Renal pelvis (tissue), 12 donors: ENCODE measurements at places on chromosomes 12 and 14.

- DNase-seq, result no peak
These were observed 4.6 kb upstream of the SLC22A17 start for GRCh38 chr14:23357261-23357660.

DNA sequence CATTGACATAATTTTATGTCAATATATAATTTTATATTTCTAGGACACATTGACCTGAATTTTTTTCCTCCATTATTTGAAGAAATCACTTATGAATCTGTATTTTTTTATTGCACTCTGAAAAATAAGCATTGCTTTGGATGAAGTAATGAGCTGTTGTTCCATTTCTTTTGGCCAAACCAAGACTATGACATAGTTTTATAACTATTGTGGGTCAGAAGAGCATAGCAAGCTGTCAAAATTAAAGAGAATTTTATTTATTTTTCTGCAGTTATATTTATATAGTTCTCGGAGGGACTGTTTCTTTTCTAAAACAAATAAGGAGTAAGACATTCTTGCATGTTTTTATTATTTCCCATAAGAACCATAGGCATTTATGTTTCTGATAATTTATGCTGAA, 8.5 kb downstream of the C12orf75 start:
- peak; percentile 23 for DNase-seq

GRCh38 chr12:124747426-124748161, 116.1 kb downstream of the SCARB1 start:
- peak; percentile 82 for DNase-seq

- no peak for DNase-seq
These were observed 60.2 kb upstream of the FERMT2 start for GRCh38 chr14:53011053-53011462.

- no peak for DNase-seq
These were observed 384.1 kb downstream of the ALG10 start for GRCh38 chr12:34406228-34406995.

- no peak for DNase-seq
These were observed 234.4 kb downstream of the TMEM121 start for GRCh38 chr14:105760691-105761344.

DNA sequence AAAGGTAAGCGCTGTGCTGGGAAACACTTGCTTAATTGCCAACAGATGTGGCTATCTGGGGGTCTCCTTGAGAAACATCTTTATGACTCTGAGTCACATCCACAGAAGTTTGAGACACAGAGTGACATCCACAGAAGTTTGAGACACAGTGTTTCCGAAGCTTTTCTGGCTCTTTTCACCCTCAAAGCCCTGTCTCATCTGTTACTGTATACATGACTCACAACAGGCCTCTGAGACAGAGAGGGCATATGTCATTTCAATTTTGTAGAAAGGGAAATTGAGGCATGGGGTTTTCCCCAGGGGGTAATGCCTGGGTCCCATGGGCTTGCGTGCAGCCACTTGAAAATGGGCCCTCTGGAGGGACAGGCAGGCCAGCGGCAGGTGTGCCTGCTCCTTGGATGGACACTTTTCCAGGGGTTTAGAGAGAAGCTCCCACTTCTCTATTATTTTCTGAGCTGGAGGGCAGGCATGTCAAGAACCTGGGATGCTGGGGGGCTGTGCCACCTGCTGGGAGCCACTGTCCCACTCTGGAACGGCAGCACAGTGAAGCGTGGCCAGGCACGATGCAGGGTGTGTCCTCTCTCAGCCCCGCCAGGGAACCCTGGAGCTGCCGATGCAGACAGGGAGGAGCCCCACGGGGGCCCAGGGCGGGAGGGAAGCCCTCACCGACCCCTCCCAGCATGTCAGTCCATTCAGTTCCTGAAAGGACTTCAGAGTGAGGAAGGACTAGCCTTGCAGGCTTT, 111.3 kb upstream of the FKBP4 start:
- no peak for DNase-seq

DNA sequence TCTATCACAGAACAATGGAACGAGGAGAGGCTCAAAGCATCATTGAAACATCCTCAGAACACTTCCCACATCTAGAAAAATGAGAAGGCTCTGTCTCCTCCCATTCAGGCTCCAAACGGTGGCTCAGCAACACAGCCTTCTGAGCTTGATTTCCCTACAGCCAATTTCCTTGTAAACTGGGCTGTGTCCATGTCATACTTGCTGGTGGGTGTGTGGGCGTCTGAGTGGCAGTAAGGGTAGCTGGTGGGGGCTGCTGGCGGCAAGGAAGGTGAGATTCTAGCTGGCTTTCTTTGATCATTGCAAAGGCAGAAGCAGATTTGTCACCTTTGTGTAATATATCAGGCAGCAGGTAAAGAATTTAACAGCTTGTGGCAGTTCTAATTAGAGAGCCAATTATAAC, 163.7 kb downstream of the CALM1 start:
- DNase-seq, result no peak

- DNase-seq, result no peak
These were observed 132.9 kb downstream of the ATP23 start for GRCh38 chr12:58074259-58074658.

GRCh38 chr14:72921396-72921795, 4.9 kb upstream of the DCAF4 start:
- no peak for DNase-seq

DNA sequence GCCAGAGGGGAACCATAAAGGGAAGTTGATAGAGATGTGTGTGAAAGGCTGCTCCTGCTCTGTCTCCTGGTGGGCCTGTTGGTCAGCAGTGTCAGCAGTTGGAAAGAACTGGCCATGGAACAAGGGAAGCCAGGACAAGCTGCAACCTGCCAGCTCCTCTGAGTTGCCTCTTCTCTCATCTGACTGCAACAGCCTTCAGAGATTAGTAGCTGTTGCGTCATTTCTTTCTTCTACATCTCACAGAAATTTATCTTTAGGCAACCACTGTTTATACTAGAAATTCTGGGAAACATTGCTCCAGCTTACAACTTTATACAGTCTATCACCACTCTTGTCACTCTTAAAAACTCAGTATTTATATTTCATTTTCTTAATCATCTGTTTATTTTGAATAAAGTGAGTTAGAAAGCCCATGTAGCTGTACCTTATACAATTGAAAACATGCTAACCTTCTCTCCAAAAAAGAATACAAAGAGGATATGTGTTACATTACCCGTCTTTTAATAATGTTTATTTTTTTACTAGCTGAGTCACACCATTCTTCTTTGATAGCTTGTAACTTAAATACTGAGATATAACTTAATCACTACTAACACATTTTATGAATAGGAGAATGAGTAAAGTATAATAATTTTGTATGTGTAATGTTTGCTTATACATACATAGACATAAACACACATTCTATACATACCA, 224.2 kb downstream of the LRFN5 start:
- no peak for DNase-seq

- no peak for DNase-seq
These were observed 53.7 kb downstream of the EFCAB11 start for GRCh38 chr14:89900802-89901201.

GRCh38 chr12:129693731-129694130, 210.1 kb downstream of the TMEM132D start:
- DNase-seq, result no peak

- no peak for DNase-seq
These were observed 261.5 kb downstream of the PCNX1 start for GRCh38 chr14:71168564-71169427.

DNA sequence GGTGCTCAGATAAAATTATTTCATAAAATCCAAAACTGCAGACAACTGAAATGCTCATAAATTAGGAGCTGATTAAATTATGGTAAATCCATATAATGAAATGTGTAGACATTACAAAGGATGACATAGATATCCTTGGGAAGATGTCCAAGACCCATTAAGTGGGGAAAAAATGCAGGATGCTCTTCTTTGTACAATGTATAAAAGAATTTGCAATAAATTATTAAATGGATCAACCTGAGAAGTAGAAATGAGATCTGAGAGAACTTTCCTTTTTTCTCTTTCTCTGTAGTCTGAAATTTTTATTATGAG, 336.4 kb upstream of the E2F7 start:
- DNase-seq, result no peak

DNA sequence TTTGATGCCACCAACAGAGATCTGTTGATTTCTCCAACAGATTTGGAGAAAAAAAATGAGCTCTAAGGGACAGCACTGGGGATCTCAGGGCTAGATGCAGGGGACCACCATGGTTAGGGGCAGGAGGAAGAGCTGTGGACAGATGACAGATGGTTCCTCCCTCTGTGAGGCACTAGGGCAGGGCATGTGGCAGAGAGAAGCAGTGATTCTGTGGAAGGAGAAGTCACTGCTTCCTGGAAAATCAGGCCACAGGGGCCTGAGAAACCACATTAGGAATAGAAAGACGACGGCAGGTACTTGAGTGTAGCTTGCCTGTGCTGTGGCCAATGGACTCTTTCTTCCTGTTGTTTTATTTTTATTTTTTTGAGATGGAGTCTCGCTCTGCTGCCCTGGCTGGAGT, 24.9 kb upstream of the TMED2 start:
- no peak for DNase-seq

DNA sequence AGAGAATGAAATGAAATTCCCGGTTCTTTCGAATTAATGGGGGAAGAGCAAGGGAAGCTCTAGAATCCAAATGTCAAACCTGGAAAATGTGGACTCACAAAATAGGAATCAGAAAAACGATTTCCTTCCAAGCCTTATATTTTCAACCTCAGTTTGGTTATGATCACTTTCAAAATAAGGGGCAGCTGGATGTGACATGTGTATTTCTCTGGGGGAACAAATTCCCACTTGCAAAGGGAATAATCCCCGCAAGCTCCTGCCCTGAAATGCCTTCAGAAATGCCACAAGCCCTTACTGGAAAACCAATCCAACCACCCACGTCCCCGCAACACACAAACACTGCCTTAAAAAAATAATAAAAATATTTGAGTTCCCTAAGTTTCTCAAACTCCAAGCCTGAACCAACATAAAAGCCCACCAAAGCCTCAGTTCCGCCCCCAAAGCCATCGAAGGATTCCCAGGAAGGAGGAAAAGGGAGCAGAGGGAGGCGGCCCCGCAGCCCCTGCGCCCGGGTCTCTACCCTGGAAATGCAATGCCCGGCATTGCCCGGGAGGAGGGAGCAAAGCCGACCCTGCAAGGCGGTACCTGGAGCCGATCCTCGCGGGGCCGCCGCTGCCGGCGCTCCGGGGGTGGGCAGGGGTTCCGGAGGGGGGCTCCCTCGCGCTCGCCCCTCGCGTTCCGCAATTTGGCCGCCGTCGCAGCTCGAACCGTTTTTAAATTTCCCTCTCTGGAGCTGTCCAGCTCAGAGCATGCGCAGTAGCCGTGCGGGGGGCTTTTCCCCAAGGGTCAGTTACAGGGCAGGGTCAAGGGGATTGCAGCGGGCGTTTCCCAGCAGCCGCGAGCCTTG, at the start of gene FOXN4:
Gene FOXN4, minus strand, starts transcription at position 751 of the 847 bp plus-strand sequence. CDS start 963 bp downstream, outside the sequence.
- no peak for DNase-seq

GRCh38 chr14:72544615-72545387, 349.1 kb downstream of the DPF3 start:
- no peak for DNase-seq

- DNase-seq, result peak; percentile 14
These were observed 102.0 kb downstream of the PRIMA1 start for GRCh38 chr14:93686268-93686667.

DNA sequence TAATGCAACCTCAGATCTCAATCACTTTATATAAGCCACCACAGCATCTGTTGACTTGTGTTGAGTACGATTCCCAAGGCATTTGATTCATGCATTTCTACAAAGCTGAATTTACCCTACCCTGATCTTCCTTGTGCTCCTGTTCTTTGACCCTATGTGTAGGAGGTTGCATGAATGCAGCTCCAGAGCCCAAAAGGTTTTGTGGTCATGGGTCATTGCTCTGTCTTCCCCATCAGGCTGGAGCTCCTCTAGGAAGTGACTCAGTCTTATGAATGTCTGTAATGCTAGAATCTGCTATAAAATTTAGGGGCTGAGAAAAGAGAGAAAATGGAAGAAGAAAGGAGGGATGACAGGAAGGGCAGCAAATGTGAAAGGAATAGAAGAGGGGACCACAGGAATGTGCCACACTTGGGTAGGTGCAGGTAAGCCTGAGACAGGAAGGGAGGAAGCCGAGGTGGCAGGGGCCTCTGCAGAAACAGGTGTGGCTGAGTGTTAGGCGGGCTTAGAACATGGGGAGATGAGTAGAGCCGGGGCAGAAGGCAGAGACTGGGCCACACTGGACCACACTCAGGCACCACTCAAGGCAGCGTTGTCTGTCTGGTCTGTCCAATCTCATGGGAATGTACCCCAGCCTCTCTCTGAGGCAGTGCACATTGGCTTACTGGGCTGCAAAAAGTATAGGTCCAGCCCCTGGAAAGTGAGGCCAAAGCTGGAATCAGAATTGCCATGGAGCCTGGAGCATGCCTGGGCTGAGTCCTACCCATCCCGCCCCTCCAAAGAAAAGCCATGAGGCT, 334.1 kb downstream of the BCL11B start:
- DNase-seq, result no peak

DNA sequence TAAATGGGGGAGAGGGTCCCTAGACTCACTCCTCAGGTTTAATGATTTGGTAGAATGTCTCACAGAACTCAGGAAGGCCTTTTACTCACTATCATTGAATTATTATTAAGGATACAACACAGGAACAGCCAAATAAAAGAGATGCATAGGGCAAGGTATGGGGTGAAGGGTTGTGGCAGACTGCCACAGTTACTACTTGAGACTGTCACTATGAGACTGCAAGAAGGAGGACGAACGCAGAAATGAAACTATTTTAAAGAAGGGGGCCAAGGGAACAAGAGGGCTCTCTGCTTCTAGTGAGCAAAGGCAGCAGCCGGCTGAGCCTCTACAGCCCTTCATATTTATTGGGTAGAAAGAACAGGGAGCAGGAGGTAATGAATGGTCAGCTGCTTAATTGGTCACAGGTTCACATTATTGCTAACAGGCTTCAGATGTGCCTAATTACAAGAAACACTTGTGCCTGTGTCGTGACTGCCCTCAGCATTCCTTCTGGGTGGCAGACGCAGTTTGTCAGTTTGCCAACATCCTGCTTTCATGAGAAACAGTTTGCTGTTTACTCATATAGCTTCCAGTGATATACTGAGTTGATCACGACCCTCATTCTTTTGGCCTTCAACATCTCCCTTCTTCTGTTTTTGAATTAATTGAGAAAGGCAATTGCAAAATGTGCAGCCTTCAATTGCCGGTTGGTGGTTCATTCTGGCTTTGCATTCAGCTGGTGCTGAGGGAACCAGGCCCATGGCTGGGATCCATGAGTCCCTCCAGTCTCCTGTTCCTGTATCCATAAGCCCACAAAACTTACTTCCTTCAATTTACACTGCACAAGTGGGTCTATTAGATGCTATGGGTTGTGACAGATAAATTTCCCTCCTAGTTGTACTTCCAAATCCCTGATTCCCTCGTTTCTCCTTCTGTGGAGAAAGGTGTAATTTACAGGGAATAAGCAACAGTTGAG, 82.8 kb upstream of the PLEKHG7 start:
- DNase-seq, result no peak

- DNase-seq, result no peak
These were observed 381.4 kb downstream of the APAF1 start for GRCh38 chr12:99026332-99027054.
